ENCODE measurements at places on chromosomes 6 and 20.

DNA sequence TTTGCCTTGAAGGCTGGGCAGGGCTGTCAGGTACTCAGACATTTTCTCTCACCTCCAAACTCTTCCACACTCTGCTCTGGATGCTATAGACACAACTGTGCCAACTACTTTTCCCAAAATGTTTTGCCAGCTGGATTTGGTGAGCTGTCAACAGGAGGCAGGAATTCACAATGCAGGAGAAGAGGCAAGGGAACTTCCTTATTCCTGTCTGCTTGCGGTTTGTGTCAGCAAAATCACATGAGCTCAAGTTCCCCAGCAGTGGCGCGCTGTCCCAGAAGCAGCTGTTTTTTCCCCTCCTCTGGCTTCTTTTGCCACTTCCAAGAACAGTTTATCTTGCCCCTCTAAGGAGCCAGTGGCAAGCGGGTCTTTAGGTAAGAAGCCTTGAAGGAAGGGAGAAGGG is 608.2 kb downstream of the PRKN start:
- no peak for DNase-seq

DNA sequence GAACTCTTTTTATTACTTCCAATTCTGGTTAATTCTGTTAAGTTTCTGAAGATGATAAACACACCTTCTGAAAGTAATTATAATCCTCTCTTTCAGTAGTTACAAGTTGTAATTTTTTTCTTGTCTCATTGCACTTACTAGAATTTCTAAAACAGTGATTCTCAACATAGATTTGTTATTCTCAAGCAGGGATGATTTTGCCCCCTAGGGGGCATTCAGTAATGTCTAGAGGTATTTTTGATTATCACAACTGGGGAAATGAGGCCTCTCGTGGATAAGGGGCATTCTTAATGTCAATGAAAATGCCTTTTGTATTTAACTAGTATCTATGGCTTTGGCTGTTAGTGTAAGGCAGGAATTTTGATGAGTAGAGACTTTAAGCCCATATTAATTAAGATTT is 39.4 kb upstream of the MAFB start:
- no peak for DNase-seq

- no peak for DNase-seq
Observed at GRCh38 chr20:51535075-51535386, 7.5 kb downstream of the NFATC2 start.

DNA sequence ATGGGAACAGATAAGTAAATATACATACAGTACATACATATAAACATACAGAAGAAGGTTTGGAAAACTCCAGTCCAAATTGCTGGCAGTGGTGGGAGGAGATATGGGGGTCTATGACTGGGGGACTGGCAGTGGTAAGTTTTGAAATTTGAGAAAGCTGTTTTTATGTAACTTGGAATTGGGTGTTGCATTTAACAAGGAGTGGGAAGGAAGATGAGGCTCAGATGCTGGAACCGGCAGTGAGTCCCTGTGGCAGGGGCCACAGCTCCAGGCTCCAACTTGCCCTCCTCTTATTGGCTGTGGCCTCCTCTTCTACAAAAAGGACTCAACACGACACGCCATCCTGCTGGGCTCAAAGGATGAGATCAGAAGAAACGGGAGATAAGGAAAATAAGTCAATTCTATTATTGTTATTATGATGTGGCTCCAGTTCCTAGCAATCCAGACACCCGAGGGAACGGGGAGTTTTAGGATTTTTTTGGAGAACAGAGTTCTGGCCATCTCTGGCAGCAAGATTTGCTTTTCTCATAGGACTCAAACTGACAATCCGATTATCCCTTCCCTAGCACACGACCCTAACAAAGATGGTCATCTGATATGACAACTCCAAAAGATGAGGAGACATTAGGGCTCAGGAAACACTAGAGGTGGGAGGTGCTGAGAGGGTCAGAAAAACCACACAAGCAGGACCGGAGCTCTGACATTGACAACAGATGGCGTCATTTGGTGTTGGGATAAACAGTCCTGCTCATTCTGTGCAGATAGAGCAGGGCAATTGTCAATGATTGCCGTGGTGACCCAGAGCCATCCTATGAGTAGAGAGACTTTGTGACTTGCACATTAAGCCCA is 6.0 kb upstream of the TGM2 start:
- DNase-seq, result no peak

DNA sequence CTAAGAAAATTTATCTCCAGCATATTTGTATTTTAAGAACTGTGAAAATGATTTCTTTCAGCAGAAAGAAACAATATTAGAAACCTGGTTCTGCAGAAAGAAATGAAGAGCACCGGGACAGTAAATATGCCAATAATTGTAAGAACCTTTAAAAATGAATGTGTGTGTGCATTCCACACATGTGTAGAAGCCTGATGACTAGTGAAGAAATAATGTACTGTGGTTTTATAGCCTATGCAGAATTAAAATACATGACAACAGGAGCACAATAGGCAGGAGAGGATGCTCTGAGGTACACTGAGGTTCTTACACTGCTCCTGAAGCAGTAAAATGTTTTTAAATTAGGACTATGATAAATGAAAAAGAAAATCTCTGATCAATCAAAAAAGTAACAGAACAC is 48.9 kb downstream of the SNX14 start:
- no peak for DNase-seq

- no peak for DNase-seq
Observed at GRCh38 chr20:37397076-37397953, 51.4 kb downstream of the SRC start.

GRCh38 chr20:35463455-35464300 is 8.3 kb downstream of the CEP250 start:
- DNase-seq, result peak; percentile 31

- no peak for DNase-seq
Observed at GRCh38 chr6:34585108-34585507, 29.0 kb upstream of the SPDEF start.

GRCh38 chr20:36473164-36473563 is 68.2 kb upstream of the MYL9 start:
- no peak for DNase-seq

DNA sequence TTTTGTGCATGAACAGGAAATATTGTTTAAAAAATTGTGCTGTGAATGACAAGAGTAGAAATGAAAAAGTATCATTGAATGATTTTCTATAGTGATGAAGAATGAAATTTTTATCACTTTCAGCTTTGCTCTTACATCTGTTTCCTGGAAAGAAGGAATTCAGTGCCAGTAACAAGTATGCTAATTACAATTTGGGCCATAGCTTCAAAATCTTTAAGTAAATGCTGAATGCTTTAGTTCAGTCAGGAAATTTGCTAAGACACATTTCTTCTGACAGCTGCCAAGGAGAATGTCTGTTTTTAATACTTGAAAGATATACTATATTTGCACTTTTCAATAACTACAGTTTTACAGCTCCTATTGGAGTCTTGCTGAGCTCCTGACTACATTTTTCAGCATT is 203.7 kb upstream of the RSPO3 start:
- no peak for DNase-seq

DNA sequence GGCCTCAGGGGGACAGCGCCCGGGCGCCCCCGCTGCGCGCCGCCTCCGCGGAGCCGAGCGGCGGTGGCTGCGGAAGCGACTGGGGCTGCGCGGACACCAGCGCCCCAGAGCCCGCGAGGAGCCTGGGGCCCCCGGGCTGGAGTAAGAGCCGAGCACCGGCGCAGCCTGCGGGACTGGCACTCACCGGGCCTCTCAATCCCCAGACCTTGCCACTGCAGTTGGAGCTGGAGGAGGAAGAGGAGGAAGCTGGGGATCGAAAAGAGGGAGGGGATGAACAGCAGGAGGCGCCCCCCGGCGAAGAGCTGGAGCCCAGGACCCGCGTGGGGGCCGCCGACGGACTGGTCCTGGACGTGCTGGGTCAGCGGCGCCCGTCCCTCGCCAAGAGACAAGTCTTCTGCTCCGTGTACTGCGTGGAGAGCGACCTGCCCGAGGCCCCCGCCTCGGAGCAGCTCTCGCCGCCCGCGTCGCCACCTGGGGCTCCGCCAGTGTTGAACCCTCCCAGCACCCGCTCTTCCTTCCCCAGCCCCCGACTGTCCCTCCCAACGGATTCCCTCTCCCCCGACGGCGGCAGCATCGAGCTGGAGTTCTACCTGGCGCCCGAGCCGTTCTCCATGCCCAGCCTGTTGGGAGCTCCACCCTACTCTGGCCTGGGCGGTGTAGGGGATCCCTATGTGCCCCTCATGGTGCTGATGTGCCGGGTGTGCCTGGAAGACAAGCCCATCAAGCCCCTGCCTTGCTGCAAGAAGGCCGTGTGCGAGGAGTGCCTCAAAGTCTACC is 590 bp downstream of the RNF217 start:
- DNase-seq, result peak; percentile 19

DNA sequence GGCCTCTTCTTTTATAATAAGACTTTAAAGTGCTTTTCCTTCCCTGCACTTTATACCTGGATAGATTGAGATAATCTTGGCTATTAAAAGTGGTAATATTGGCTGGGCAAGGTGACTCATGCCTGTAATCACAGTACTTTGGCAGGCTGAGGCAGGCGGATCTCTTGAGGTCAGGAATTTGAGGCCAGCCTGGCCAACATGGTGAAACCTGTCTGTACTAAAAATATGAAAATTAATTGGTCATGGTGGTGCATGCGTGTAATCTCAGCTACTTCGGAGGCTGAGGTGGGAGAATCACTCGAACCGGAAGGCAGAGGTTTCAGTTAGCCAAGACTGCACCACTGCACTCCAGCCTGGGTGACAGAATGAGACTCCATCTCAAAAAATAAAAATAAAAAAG is 197.1 kb upstream of the RGS17 start:
- no peak for DNase-seq

- no peak for DNase-seq
Observed at GRCh38 chr6:81969011-81969410, 216.5 kb upstream of the TENT5A start.

DNA sequence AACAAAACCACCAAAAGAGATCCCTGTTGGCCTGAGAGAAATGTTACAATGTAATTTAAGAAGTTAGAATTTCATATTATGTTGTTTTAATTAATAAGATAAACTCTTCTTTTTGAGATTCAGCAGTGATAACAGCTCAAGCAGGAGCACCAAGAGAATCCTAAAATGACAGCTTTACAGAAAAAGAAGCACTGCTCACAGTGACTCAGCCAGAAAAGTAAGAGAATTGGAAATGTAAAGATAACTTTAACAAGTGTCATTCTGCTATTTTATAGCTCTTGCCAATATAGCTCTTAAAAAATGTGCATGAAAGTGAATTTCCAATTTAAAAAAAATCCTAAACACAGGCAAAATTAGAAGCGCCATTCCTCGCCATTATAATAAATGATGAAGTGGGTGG is 111.3 kb downstream of the UBE3D start:
- no peak for DNase-seq

GRCh38 chr6:35948725-35949124 is 27.8 kb upstream of the SRPK1 start:
- no peak for DNase-seq

DNA sequence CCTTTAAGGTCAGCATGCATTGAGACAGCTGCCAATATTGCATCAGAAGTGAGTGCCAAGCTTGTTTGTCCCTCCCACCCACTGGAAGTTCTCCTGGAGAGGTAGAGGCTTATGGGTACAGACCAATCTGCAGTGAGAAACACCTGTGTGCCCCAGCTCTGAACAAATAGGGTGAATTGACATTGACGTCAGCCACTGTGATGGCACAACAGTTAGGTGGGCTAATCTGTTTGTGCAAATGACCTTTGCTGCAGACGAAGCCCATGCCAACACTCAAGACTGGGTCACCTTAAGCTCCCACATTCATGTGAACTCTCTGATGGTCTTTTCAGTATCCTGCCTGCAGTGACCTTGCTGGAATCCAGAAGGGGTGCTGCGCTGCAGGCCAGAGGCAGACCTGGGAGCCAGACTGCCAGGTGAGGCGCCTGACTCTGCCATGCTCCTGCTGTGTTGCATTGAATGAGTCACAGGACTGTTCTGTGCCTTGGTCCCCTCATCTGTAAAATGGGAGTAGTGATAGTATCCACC is 99.9 kb downstream of the ALDH8A1 start:
- DNase-seq, result no peak

DNA sequence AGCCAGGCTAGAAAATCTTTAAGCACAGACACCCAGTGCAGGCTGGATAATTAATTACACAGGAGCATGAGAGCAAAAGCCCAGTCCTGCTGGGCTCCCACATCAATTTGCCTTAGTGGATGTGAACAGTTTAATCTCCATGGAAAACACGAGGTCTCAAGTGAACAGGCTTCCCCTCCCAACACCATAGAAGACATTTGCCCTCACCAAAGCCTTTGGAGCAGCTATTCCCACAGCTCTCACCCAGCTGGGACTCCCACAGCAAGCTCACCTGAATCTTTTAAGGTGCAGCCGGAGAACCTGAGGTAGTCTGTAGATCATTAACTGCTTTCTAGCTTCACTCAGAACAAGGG is 12.0 kb downstream of the TOMM6 start:
- no peak for DNase-seq

GRCh38 chr6:169022079-169022478 is 231.6 kb downstream of the THBS2 start:
- no peak for DNase-seq

GRCh38 chr6:155755452-155755851 is 299.8 kb upstream of the NOX3 start:
- DNase-seq, result no peak

DNA sequence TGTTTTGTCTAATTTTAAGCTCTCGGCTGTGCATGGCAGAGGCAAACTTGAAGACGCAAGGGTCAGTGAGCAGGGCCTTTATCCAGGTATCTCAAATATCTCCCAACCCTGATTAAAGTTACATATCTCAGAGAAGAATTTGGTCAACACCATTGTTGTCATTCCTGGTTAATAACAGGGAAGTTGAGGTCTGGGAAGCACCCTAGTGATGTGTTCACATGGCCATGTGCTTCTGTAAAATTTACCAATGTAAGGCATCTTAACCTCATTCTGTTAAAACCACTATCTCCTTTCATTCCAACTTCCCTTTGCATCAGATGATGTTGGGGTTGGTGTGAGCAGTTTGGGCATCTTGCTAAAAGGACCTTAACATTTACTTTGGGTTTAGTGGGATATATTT is 4.0 kb upstream of the FAM110A start:
- DNase-seq, result no peak

DNA sequence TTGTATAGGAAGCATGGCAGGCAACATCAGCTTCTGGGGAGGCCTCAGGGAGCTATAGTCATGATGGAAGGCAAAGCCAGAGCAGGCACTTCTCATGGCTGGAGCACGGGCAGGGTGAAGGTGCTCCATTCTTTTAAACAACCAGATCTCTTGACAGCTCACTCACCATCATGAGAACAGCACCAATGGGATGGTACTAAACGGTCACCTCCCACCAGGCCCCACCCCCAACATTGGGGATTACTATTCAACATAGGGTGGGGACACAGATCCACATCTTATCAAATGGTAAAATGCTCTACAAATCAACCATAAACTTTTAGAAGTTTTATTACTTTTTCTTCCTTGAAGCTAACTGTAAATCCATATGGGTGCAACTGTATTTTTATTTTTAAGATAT is 61.5 kb downstream of the MAP3K4 start:
- DNase-seq, result no peak
